ENCODE measurements at places on chromosomes 11 and 22.

- DNase-seq: no peak
Observed at GRCh38 chr11:14634813-14635212, 8.8 kb upstream of the PDE3B start.

DNA sequence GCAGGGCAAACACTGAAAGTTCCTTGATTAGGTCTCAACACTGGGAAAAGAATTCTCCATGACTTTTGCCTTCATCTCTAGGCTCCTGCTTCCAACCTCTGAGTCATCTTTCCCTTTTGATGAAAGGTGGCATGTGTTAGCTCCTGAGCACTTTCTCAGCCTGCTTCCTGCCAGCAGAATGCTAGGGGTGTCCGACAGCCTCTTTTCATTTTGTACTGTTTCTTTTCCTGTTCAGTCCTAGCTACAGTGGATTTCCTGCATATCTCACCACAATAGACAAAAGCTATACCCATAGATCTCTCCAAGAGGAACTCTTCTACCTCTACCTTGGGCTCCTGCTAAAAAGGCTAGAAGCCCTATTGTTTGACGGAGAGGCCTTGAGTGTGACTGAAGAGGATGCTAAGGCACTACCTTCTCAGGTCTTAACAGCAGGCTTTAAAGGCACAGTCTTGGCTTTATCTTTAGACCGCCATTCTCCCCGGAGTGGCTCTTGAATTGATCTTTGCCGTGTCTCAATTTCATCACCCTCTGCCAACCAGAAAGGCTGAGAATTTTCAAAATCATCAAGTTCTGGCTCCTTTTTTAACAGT, 145.5 kb downstream of the RBFOX2 start:
- no peak for DNase-seq

- DNase-seq: no peak
Observed at GRCh38 chr11:114059278-114059983, at the start of gene ZBTB16. Gene ZBTB16, plus strand, starts transcription at chr11:114059711. Its CDS starts 3,590 bp downstream, at chr11:114063301.

GRCh38 chr11:18050848-18051247, 4.8 kb upstream of the TPH1 start:
- DNase-seq: no peak

DNA sequence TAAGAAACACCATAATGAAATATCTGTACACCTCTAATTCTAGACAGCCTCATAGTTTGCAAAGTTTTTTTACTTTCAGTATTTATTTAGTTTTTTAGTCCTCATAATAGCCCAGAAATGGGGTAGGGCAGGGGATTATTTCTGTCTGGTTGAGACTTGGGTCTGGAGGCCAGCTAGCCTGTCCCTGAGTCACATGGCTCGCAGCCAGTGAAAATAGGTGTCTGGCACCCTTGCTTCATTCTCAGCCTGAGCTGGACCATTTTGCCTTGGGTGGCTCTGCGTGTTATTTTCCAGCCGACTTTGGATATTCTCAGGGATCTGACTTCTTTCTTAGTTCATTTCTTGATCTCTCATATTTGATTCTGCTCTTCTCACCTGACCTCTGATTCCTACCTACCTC, 123.9 kb upstream of the NARS2 start:
- no peak for DNase-seq
